Caudate nucleus (tissue), 63 donors: ENCODE measurements at places on chromosomes 5 and 9.
A peak's percentile ranks its signal among the peaks of the same experiment; 100 is the strongest.

DNA sequence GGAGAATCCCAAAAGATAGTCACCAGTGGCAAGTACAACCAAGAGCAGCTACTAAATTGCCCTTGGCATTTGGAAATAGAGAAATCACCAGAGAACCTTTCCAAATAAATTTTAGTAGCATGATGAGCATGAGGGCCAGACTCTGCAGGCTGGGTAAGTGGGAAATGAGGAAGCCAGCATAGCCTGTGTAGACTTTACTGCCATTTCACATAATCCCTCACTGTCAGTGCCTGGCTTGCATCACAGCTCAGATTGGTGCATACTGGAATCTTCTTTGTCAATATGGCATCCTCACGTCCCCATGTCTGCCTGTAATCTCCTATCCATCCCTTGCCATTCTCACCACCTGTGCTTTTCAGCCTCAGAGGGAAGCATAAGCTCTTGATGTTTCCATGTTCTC is 14.5 kb downstream of the GRAMD2B start:
- DNase-seq: no peak

DNA sequence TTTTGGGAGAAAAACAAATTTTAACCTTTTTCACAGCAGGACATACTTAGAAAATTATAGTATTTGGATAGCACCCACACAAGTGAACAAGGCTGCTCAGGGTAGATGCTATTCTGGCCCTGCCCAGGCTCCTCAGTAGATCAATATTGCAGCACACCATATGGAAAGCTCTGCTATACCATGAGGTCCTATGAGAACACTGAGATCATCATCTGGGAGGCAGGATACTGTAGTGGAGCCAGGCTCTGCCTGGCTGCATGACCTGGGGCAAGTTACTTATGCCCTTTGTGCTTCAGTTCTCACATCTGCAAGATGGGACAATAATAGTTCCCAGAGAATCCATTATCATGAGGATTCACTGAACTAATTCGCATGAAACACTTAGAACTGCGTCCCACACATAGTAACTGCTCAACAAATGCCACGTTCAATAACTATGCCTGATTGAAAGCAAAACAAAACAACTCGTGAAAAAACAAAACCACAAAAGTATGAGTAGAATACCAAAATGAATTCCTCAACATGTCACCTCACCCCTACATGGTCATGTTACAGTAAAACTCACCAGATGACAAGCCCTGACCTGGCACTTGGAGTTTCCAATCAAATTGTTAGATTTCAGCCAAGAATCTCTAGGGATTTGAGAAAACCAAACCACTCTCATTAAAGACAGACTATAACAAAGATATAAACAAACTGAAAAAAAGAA is 31.9 kb downstream of the ARSB start:
- DNase-seq: no peak

GRCh38 chr9:20321423-20322082 is 300.7 kb downstream of the MLLT3 start:
- DNase-seq: no peak

DNA sequence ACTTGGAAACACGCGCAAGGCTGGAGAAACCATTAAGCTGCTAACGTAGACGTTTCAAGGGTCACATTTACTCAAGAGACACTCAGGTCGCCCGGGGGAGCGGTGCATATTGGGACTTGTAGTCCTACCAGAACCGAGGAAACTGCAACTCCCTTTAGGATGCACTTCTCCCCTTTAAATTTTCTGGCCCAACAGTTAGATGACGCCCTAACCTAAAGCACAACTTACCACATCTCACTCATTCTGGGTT is 384 bp upstream of the DMXL1 start:
- no peak for DNase-seq

DNA sequence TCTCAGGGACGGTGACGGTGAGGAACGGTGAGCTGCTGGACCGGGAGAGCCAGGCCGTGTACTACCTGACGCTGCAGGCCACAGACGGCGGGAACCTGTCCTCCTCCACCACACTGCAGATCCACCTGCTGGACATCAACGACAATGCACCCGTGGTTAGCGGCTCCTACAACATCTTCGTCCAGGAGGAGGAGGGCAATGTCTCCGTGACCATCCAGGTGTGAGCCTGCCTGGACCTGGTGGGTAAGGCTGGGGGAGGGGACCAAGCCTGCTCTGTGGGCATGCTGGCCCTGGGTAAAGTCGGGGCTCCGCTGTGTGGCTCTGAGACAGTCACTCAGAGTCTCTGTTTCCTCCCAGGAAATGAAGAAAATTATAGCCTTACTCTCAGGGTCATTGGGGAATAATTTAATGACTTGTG is 29.3 kb downstream of the CDHR2 start:
- DNase-seq: no peak

- DNase-seq: no peak
Observed at GRCh38 chr9:89953824-89954615, 349.2 kb downstream of the GADD45G start.

DNA sequence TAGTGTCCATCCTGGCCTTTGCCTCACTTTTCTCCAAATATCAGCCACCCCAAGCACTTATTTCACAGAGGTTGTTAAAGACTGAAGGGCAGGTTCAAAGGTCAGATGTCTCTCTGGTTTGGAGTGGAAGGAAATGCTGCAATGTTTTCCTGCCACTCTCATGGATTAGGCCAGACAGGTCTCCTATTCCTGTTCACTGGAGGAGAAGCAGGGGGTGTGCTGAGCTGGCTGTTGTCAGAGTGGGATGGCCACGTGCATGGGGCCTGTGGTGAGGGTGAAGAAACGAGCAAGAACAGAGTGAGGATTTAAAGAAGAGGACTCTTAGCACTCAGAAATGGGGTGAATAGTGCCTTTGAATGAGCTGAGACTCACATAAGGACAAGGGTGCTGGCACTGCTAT is 6.7 kb downstream of the TMEM8B start:
- no peak for DNase-seq

DNA sequence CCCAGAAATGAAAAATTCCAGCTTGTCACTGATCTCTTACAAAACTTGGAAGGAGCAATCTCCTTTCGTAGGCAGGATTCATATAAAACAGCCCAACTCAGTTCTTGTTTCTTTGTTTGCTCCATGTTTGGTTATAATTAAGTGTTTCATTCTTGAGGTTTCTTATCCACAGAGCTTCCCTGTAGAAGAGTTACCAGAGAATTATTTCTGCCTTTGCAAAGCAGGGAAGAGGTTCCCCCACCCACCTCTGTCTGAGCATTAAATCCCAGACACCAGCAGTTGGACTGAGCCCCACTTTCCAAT is 34.1 kb upstream of the RAI14 start:
- no peak for DNase-seq

DNA sequence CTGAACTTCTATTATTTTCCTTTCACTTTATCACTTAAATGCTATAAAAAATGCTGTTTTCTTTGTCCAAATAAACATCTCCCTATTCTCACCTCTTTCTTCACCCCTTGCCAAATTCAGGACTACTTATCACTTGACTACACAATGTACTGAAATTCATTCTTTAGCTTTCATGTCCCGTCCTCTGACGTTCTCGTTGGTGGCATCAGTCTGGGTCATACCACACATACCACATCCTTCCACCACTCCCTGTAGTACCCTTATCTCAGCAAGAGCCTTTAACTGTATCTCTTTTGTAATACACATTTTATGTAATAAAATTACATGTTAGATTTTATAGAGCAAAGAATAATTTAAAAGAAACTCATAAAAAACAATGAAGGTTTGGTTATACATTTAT is 231.1 kb upstream of the PAPPA start:
- no peak for DNase-seq

DNA sequence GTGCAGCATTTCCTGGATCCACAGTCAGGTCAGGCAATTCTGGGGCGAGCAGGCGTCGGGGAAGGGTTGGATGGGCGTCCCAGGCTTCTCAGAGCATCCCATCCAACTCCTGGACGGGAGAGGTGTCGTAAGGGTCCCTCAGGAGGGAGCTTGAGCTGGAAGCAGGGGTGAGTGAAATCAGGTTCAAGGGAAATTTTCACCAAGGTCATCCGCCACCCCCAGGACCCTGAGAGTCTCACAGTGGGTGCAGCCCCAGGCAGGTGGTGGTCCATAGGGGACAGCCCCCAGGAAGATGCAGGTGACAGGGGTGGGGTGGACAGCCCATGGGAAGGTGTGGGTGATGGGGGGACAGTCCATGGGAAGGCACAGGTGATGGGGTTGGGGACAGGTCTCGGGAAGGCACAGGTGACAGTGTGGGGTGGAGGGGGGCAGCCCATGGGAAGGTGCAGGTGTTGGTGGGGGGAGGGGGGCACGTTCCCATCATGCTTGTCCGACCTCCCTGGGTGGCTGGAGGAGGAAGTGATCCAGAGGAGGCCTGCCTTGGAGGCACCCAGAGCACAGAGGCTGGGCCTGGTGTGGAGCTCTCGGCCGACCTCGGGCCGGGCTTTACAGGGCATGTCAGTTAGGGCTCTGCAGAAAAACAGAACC is 48.9 kb downstream of the AHRR start:
- DNase-seq: no peak

- DNase-seq: no peak
Observed at GRCh38 chr5:81629986-81630385, 120.9 kb downstream of the SSBP2 start.

DNA sequence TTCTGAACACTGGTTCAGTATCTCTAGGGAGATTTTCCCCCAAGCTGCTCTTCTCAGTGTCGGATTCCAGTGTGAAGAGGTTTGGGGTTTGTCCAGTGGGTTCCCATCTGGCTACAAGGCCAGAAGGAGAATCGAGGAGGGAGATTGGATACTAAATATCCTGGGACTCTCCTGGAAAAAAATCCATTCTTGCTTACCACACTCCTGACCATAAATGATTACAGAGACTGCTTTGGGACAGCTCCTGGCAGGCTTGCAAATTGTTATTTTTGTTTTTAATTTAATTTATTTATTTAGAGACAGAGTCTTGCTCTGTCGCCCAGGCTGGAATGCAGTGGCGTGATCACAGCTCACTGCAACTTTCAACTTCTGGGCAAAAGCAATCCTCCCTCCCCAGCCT is 4.7 kb upstream of the SUSD1 start:
- no peak for DNase-seq

DNA sequence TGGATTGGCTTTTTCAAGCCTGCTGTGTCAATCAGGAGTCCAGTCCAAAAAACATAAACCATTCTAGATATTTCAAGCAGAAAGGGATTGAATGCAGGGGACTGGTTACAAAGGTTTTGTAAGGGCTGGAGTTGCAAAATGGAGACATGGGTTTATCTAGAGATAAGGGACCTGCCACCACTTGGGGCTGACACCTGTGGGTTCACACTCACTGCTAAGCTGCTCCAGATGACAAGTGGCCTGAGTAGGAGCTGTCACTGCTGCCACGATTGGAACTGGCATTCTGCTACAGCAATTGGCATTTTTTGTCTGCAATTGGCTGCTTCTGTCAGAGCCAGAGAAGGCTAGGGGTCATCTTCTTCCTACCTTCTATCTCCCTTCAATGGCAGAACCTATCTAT is 66.3 kb upstream of the ZFR start:
- DNase-seq: no peak

DNA sequence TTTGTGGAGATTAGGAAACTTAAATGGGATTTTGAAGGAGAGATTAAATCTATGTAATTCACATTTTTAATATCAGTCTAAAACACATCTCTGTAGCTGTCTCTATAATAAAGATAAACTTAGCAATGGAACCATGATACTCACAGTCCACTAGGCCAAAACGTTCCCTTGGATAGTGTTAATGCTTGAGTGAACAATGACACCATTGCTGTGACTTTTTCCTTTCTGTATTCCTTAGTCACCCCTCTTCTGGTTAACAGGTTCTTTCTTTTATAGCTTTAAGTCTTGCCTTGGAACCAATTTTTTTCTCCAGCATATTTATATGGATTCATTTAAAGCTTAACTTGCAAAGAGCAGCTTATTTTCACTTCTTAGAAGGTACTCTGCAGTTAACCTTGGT is 63.3 kb downstream of the INSL6 start:
- DNase-seq: no peak

DNA sequence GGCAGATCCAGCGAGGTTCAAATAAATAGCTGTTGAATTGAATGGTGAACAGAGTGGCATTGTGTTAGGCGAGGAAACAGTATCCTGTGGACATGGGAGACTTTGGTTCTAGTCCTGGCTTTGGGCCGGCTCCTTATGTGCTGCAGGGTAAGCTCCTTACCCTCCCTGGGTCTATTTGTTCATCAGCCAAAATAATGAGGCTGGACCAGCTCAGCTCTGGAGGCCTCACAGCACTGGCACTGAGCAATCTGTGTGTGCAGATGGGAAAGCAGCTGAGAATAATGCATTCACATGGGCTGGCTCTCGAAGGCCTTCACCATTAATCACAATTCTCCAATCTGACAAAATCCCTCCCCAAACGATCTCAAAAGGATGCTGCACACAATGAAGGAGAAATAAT is 81.9 kb downstream of the APBA1 start:
- no peak for DNase-seq

GRCh38 chr5:150143350-150144245 is 12.0 kb downstream of the PDGFRB start:
- no peak for DNase-seq

GRCh38 chr5:177226860-177227259 is 76.7 kb downstream of the RAB24 start:
- no peak for DNase-seq

DNA sequence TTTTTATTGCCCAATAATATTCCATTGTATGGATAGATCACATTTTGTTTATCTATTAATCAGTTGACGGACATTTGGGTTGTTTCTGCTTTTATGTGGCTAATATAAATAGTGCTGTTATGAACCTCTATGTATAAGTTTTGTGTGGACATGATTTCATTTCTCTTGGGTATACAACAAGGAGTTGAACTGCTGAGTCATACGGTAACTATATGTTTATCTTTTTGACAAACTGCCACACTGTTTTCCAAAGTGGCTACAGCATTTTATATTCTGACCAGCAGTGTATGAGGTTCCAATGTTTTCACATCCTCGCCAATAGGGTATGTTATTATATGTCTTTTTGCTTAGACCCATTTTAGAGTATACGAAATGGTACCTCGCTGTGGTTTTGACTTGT is 264.3 kb downstream of the RFX3 start:
- no peak for DNase-seq

- DNase-seq: no peak
Observed at GRCh38 chr9:30713243-30713642, 1671.2 kb upstream of the ACO1 start.

- peak; percentile 56 for DNase-seq
Observed at GRCh38 chr5:32083981-32084430, 90.1 kb downstream of the GOLPH3 start.

- DNase-seq: no peak
Observed at GRCh38 chr5:57166276-57166675, 7.6 kb upstream of the GPBP1 start.

DNA sequence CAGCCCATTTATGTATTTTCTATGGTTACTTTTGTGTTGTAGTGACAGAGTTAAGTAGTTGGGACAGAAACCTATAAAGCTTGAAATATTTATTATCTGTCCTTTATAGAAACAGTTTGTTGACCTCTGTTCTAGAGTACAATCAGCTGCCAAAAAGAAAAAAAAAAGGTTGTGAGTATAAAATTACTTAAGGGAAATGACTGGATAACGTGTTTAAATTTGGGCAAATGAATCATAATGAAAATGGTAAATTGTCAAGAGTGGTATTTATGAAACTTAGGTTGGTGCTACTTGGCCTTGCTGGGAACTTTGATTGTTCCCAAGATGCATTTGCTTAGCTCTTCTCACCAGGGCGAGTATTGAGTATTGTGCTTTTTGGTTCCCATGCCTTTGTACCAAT is 70.2 kb upstream of the IL6ST start:
- DNase-seq: no peak
